ENCODE measurements at places on chromosomes 7 and 10.

DNA sequence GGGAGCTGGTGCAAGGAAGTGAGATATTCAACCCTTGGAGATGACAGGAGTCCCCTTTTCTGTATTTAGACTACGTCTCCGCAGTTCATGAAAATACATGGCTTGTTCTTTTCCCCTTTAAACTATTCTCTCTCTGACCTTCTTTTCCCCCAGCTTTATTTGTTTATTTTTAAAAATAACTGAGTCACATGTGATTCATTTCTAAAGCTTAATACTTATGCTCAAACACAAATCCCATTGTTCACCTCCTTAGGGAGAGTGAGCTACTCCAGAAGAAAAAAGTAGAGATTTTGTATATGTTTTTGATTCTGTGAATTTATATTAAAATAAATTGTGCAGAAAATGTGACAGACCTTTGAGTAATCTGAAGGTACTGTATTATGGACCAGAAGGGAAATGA is 35.9 kb upstream of the FZD1 start:
- DNase-seq = no peak

DNA sequence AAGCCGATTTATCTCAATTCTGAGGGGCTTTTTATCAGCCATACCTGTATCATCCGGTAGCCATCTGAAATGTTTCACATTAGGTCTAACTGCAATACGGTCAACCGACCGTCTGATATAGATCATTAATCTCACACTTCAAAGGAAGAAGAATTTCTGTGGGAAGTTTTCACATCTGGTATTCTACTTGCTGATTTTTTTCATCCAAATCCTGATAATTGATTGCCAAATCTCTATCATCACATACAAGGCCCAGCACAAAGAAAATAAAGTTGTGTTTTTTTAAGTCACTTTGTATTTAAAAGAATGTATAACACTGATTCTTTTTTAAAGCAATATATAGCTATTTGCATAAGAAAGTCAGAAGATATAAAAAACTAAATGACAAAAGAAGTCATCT is 132.3 kb downstream of the DKK1 start:
- no peak for DNase-seq

- DNase-seq = peak; percentile 1
Observed at GRCh38 chr10:37975401-37975991, 951 bp downstream of the ZNF25 start.

DNA sequence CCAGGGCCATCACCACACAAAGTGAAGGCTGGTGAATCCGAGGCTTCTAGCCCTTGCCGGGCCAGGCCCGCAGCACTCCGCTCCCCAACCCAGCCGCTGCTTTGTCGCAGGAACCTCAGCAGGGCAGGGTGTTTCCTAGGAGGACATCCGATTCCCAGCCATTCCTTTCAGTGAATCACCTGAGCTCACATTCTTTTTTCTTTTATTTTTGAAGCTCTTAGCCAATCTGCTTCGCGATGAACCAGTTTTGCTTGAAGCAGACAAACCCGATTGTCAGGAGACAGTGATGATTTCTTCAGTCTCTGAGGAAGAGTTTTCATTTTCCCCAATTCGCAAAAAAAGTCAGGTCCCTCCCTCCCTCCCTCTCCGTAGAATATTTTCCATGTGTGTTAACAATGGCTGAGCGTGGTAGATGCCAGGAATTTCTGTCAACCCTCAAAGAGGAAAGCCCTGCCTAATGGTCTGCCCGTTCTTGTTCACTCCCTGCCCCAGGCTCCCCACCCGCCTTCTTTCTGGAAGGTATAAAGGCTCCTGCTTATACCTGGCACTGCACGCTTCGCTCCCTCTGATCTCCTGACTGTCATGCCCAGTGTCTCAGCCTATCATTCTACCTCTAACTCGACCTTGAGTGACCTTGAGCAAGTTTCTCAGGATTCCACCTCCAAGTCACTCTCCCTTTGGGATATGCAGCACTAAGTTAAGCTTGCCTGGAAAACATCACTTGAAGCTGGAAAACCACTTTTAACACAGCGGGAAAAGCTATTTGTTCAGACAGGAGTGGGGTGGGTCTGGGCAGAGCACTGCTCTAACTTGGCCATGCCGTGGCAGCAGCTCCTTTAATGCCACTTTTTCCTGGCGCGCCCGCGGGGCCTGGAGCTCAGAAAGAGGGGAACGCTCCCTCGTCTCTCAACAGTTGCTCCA is 35.1 kb downstream of the EGFR start:
- no peak for DNase-seq

- DNase-seq = no peak
Observed at GRCh38 chr7:70294211-70294911, 696.1 kb downstream of the AUTS2 start.

GRCh38 chr7:150992051-150992640 is 1.3 kb downstream of the NOS3 start:
- no peak for DNase-seq

DNA sequence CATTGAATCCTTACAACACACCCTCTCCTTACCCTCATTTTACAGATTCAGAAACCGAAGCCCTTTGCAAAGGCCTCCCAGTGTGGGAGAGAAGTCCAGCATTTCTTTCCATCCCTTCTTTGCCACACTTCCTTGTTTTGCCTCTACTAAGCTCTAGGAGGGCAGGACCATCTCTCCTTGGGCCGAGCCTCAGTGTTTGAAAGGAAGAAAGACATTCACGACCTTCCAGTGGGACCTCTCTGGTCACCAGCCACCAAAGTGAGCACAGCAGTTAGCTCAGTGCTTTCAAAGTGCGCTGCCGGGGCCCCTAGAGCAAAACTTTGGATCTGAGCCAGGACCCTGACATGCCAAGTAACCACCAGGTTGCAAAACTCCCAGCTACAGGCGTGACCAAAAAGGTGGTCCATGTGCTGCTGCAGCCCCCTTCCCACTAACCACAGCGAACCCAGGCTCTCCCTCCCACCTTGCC is 12.4 kb downstream of the CTBP2 start:
- no peak for DNase-seq

- no peak for DNase-seq
Observed at GRCh38 chr10:63752318-63752717, 231.1 kb downstream of the REEP3 start.

GRCh38 chr10:11012421-11013295 is 5.0 kb upstream of the CELF2 start:
- DNase-seq = no peak

GRCh38 chr10:80271416-80271815 is 18.0 kb downstream of the MAT1A start:
- DNase-seq = no peak

- DNase-seq = no peak
Observed at GRCh38 chr10:20207653-20208052, 391.4 kb downstream of the PLXDC2 start.

- no peak for DNase-seq
Observed at GRCh38 chr10:109967739-109968088, 40.1 kb upstream of the ADD3 start.

- no peak for DNase-seq
Observed at GRCh38 chr10:48905311-48905710, 34.3 kb downstream of the LRRC18 start.

GRCh38 chr7:27579565-27579964 is 83.1 kb downstream of the HIBADH start:
- no peak for DNase-seq

DNA sequence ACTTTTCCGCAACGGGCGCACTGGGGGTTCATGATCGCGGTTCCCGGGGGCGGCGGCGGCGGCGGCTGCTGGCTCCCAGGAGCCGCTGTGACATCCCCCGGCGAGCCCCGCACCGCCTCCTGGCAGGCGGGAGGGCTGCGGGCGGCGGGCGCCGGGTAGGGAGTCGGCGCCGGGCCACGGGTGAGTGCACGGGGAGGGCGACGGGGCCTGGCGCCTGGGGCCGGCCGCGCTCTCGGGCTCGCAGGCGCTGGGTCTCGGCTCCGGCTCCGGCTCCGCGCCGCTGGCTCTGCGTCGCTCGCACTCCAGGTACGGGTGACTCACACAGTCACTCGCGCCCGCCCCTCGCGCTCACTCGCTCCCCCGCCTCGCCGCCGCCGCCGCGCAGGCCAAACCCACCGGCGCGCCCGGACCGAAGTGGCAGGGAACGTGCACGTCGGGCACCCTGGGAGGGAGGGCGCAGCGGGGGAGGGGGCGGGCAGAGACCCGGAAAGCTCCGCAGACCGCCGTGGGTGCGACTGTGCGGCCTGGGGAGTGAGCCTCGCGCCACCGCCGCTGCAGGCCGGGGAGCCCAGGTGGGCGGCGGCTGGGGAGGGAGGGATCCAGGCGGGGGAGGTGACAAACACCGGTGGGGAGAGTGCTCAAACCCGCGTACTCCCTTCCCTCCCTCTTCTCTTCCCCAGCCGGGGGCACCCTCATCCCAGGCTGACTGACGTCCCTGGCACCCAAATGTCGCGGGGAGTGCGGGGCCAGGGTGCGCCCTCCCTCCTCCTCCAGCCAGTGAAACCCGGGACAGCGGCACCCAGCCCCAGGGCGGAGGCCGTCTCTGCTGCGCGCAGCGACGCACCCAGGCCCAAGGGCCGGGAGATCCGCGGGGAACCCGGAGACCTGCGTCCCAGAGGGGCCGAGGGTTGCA is 276.9 kb upstream of the NEBL start:
- no peak for DNase-seq

DNA sequence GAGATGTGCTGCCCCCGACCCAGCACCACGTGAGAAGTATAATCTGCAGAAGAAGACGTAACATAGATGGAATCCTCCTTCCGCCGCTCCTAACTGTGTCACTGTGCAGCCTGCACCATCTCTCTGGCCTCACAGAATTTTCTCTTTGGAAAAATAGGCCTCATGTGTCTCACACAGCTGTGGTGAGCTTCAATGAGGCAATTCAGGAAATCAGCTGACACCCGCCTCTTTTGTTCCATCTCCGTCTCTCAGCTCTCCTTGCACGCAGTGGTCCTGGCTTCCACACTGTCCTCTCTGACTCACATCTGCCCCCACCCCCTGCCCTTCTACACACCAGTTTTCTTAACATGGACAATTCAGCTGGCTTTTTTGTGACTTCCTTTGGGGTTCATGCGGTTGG is 7.2 kb downstream of the C10orf90 start:
- no peak for DNase-seq

DNA sequence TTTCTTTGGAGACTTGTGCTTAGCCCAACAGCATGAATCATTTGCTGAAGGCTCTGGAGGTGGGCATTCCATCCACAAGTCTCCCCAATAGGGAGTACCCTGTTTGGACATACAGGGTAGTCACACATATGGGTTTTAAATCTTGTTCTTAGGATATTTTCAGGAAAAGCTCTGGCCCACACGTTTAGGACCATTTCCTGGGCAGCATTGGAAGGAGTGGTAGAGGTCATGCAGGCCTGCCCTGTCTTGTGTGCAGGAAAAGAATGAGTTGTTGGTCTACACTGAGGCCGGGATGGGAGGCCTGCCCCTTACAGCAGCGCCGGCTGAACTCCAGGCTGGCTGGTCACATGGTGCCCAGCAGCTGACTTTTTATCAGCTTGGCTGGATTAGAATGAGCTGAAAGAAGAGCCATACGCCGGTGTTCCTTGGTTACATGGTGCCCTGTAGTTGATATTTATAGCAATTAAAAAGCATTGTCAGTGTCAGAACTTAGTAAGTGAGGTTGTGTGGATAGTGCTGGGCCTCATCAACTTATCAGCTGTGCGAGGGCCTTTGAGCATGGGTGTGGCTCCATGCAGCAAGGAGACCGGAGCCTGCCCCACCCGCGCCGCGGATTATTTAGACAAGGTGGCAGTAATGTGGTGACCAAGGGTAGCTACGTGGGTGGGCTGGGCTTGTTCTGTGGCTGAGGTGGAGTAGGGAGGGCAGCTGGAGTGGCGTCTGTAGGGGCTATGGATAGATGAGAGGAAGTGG is 28.6 kb downstream of the OGDH start:
- DNase-seq = no peak

DNA sequence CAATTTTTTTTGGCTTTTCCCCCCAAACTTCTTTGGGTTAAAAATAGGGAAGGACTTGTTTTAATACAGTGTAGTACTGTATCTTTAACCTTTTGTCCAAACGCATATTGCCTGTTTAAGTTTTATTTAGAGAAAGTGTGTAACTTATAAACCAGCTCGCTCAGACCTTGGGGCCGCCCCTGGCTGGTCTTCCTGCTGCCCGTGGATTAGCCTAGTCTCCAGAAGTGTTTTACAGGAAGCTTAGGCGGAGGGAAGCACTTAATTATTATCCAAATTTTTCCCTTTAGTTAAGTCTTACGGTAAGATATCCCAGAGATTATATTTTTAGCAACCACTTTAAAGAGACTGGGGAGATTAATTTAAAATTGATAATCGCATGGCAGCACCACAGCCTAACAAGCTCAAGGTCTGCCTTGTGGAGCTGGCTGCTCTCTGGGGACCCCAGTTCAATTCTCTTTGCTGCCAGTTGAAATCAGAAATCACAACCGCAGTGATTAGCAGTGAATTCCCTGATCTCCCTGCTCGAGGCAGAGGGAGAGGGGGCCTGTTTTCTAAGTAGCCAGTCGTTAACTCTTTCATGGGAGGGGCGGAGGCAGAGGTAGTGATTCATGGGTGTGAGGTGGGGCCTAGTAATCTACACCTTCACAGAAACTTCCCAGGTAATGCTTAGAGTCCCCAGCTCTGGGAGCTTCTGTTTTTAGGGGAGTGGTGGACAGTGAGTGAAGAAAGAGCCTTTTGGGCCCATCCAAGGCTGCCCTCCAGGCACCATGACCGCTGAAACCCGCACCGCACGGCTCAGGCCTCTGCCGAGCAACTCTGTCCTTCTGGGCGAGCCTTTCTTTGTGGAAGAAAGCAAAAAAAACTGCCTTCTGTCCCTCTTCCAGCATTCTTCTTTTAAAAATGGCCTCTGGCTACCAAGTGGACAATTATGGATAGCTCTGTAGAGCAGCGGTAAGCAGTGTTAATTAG is 548.7 kb upstream of the GALNT17 start:
- no peak for DNase-seq

DNA sequence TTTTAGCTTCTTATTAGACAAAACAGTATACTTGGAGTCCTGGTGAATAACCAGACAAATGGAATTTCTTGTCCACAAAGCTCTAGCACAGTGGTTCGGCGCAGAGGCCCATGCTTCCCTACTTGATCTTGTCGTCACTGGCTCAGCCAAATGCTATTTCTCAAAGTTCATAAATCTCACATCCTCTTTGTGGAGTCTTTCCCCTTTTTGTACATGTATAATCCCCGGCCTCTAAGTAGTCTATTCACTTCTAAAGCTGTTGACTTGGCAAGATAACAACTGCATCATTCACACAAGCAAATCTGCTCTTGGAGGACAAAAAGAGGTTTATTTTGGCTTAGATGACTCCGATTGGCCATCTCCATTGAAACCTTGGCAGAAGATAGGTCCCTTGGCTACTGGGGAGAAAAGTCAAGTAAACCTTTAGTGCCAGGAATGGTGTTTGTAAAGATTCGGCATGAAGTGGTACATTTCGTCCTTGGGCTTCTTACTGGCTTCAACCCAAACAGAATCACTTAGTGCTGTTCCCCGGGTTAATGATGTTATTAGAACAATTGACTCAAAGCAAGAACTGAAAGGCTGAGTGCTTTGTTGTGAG is 5.1 kb upstream of the AKR1E2 start:
- no peak for DNase-seq

DNA sequence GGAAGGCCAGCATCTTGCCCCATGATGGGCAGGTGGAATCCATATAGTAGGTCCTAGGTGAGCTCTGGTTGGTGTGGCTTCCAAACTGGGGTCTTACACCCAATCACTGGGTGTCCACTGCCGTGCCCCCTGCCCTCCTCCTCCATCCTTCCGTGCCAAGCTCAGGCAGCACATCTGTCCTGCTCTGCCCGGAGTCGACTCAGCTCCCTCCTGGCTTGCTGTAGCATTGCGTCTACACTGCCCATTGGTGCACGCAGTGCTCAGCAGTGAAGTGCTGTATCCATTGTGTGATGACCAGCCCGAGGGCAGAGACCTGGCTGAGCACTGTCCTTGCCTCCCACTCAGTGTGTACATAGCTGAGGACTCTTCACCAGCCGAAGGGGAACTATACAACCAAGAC is 148.4 kb downstream of the ADAM12 start:
- DNase-seq = no peak

- no peak for DNase-seq
Observed at GRCh38 chr7:41688012-41688625, 14.8 kb downstream of the INHBA start.
